ENCODE measurements at places on chromosomes 2 and 18.

DNA sequence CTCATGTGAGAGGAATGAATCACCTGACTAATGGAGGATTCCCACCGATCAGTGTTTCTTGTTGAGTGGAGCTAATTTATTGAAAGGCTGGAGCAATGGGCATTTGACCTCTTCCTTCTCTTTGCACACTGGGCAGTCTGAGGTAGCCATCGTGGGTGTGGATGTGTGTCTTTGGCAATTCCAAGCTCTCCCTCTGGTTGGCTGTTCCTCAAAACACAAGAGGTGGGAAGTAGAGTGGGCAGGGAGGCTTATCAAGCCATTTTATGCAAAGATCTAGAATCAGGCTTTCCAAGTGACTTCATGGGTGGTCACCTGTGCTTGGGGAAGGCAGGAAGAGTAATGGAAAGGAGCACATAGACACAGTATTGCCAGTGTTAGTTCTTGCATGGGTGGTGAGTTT is 154.8 kb downstream of the INSIG2 start:
- no peak for DNase-seq

GRCh38 chr18:35239314-35239713 is 1.5 kb upstream of the ZNF397 start:
- DNase-seq: no peak

GRCh38 chr18:59469463-59470180 is 110.6 kb upstream of the LMAN1 start:
- no peak for DNase-seq

GRCh38 chr18:35982409-35983114 is 10.1 kb downstream of the RMP24 start:
- DNase-seq: no peak
